ENCODE measurements at places on chromosomes 1 and 21. TPM values are rescaled to one million over a fixed set of nuclear protein-coding genes. Genes with fewer than 3 reads are reported as not detected.

Gene ANXA9
- total RNA-seq, result not detected

Gene UMODL1
- not detected for total RNA-seq

Gene A3GALT2
- total RNA-seq, result not detected

Gene CFHR3
- 0.75 TPM for total RNA-seq

Gene ABCA4
- under 0.01 TPM for total RNA-seq

Gene RALGPS2
- 33.1 TPM for total RNA-seq

Gene SH2D1B
- 0.13 TPM for total RNA-seq

Gene GNB1
- total RNA-seq, result 81.9 TPM

Gene IBA57
- 2.6 TPM for total RNA-seq

Gene LEMD1
- not detected for total RNA-seq

Gene UBAP2L
- 94.1 TPM for total RNA-seq

Gene RAP1GAP
- total RNA-seq, result 0.06 TPM

Gene ITLN2
- total RNA-seq, result not detected

Gene HNRNPCL2
- not detected for total RNA-seq

Gene TARBP1
- 13.1 TPM for total RNA-seq

Gene KLHDC8A
- not detected for total RNA-seq

Gene CR1
- not detected for total RNA-seq

Gene HPDL
- total RNA-seq, result 0.23 TPM

Gene FLAD1
- 30.9 TPM for total RNA-seq

Gene VWA1
- total RNA-seq, result 1.1 TPM

Gene ZNF695
- total RNA-seq, result 5.8 TPM

Gene PLXNA2
- 17.7 TPM for total RNA-seq

Gene AIRE
- total RNA-seq, result not detected

Gene INSRR
- total RNA-seq, result not detected

Gene CXADR
- total RNA-seq, result not detected

Gene PIGR
- not detected for total RNA-seq

Gene PTCH2
- total RNA-seq, result not detected

Gene LRRC38
- total RNA-seq, result not detected

Gene NPHS2
- total RNA-seq, result not detected

Gene ADAMTS4
- 5.4 TPM for total RNA-seq

Gene VHLL
- not detected for total RNA-seq

Gene PTAFR
- not detected for total RNA-seq

Gene CHIA
- total RNA-seq, result not detected

Gene ATP1A1
- total RNA-seq, result 83.9 TPM

Gene FAM151A
- total RNA-seq, result not detected

Gene PEAR1
- 0.19 TPM for total RNA-seq

Gene SELE
- not detected for total RNA-seq

Gene BGLAP
- 4.3 TPM for total RNA-seq

Gene TOR3A
- total RNA-seq, result 47.1 TPM

Gene KRTAP26-1
- total RNA-seq, result not detected

Gene BCL2L15
- 0.13 TPM for total RNA-seq

Gene VSIG8
- total RNA-seq, result not detected

Gene DENND1B
- 6.5 TPM for total RNA-seq

Gene RASSF5
- total RNA-seq, result 0.19 TPM

Gene LCE2D
- not detected for total RNA-seq

Gene PPFIA4
- 33.2 TPM for total RNA-seq

Gene IGSF3
- total RNA-seq, result 0.98 TPM

Gene IVL
- total RNA-seq, result not detected

Gene LRRC39
- 0.19 TPM for total RNA-seq

Gene KIAA0319L
- total RNA-seq, result 48.9 TPM

Gene AADACL4
- not detected for total RNA-seq

Gene GNG12
- 134 TPM for total RNA-seq

Gene RAB3B
- 12.4 TPM for total RNA-seq

Gene AMPD1
- total RNA-seq, result not detected

Data from LHCN-M2 (cell line).